Esophagus muscularis mucosa (tissue), 4 donors: ENCODE measurements at places on chromosomes 7 and 10. TPM values are rescaled to one million over a fixed set of nuclear protein-coding genes. Genes with fewer than 3 reads are reported as not detected.
A peak's percentile ranks its signal among the peaks of the same experiment; 100 is the strongest.

DNA sequence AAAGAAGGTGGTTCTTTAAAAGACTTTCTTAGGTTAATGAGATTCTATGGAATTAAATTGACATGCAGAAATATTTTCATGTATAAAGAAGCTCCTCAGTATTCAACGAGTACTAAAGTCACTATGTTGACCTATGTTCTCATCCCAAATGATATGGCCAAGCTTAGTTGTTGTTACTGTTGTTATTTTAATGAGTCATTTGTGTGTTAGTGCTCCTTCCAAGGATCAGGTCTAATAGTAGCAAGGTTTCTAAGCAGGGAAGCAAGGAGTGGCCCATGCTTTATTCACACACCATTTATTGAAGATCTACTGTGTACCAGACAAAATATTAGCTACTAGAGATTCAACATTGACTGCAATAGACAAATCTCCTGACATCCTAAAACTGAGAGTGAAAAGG, 41.9 kb downstream of the LRRN3 start:
- H3K4me3 ChIP-seq = no peak overlapping the region
- no peaks in the 10 kb centered on the region for H3K27me3 ChIP-seq
- no peak overlapping the region for H3K27ac ChIP-seq
- H3K4me1 ChIP-seq = peaks cover 1% of the 10 kb centered on the region
- H3K36me3 ChIP-seq = no peaks in the 10 kb centered on the region

DNA sequence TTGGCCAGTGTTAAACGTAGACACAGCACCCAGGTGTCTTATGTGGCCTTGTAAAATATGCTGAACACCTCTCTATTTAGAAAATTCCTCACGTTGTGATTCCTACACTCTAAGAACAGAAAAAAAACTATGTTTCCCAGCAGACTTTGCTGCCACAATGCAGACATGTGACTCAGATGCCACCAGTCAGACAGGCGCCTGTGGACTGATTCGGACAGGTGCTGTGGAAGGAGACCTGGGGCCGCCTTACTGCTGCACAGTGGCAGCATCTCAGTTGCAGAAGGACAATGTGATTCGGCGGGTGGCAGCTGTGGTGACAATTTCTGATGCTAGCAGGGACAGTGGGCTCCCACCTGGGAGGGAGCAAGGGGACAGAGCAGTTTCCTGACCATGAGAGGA, 88.8 kb downstream of the C10orf90 start:
- H3K4me1 ChIP-seq = no peaks in the 10 kb centered on the region
- H3K27ac ChIP-seq = no peak overlapping the region

Gene TMEM229A
- total RNA-seq = not detected

GRCh38 chr7:78703391-78703790, 750.1 kb downstream of the MAGI2 start:
- H3K27ac ChIP-seq = no peak overlapping the region
- no peaks in the 10 kb centered on the region for H3K36me3 ChIP-seq
- no peaks in the 10 kb centered on the region for H3K4me1 ChIP-seq
- DNase-seq = no peak

DNA sequence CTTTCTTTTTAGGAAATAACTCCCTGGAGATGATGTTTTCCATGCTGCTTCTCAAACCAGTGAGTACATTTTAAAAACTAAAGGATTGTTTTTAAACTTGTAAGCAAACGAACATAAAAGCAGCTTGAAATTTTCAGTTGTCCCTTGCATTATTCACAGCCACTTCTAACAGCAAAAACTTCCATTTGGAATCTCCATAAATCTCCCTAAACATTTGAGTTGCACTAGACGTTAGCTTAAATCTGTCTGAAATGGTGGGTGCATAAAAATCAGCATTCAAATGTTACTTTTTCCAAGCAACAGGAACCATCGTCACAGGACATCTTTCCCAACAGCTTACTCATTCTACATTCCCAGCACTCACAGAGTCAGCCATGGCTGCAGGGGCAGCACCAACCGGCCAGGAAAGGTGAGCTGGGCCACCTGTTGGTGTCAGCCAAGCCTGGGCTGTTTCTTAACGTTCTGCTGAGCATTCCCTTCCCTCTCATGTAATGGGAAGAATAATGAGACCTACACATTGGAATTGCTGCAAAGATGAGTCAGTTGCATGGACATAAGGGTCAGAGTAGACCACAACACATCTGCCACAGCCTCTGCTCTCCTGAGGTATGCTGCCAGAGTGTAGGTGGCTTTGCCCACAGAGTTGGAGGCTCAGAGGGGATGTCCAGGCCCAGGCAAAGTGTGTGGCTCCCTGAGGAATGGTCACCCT, 163.2 kb downstream of the TNS3 start:
- H3K27me3 ChIP-seq = no peaks in the 10 kb centered on the region
- H3K4me3 ChIP-seq = no peak overlapping the region
- peaks cover 5% of the 10 kb centered on the region for H3K36me3 ChIP-seq
- no peaks in the 10 kb centered on the region for H3K4me1 ChIP-seq
- no peak overlapping the region for H3K27ac ChIP-seq
- DNase-seq = no peak

DNA sequence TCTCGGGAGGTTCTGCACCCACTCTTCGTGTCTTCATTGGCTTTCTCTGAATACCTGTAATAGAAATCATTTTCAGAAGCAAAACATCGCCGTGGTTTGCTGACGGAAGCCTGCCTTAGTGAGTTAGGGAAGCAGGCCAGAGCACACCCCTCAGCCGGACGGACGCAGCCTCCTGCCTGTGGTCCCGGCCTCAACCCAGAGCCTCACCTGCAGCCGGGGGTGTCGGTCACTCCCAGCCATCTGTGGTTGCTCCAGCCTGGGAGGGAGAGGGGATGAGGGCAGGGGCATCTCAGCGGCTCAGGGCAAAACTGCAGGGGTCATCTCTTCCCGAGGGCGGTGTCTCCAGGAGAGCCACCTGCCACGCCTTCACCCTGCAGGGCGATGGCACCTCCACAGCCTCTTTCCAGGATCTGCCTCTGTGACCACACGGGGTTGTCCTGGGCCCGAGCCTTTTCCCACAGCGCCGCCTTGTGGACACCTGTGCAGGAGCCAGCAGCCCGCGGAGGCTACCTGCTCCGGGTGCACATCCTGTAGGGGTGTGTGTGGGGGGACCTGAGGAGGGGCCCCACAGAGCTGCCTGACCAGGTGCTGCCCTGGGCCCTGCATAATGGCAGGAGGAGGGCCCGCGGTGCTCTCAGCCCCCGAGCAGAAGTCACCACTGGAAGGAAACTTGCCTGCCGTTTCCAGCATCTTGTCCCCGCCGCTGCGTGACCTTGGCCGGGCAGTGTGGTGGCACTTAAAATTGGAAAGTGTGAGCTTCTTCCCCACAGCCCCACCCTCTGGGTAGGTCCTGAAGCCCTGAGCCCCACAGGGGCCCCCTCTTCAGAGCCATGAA, 21.6 kb upstream of the AP5Z1 start:
- DNase-seq = no peak
- peaks cover 18% of the 10 kb centered on the region for H3K4me1 ChIP-seq
- H3K36me3 ChIP-seq = peaks cover 56% of the 10 kb centered on the region
- H3K4me3 ChIP-seq = no peak overlapping the region
- H3K27ac ChIP-seq = peak overlapping the region; percentile 34
- H3K27me3 ChIP-seq = no peaks in the 10 kb centered on the region

Gene THSD7A
- total RNA-seq = 1.2 TPM

- no peaks in the 10 kb centered on the region for H3K4me1 ChIP-seq
- H3K27me3 ChIP-seq = no peaks in the 10 kb centered on the region
- no peak overlapping the region for H3K27ac ChIP-seq
- DNase-seq = no peak
- H3K4me3 ChIP-seq = no peak overlapping the region
Observed at GRCh38 chr10:85311613-85312337, 983.4 kb downstream of the CCSER2 start.

- no peaks in the 10 kb centered on the region for H3K27me3 ChIP-seq
- peak overlapping the region; percentile 9 for H3K4me3 ChIP-seq
- H3K36me3 ChIP-seq = no peaks in the 10 kb centered on the region
- DNase-seq = no peak
- H3K27ac ChIP-seq = peak overlapping the region; percentile 55
- peaks cover 39% of the 10 kb centered on the region for H3K4me1 ChIP-seq
Observed at GRCh38 chr10:89064748-89065147, 74.2 kb downstream of the FAS start.

Gene SMO
- total RNA-seq = 10.3 TPM

Gene TRIP6
- total RNA-seq = 89.9 TPM

- H3K27ac ChIP-seq = no peak overlapping the region
- H3K4me3 ChIP-seq = no peak overlapping the region
- no peaks in the 10 kb centered on the region for H3K4me1 ChIP-seq
- DNase-seq = no peak
- no peaks in the 10 kb centered on the region for H3K36me3 ChIP-seq
- H3K27me3 ChIP-seq = no peaks in the 10 kb centered on the region
Observed at GRCh38 chr7:69893906-69894305, 295.6 kb downstream of the AUTS2 start.

DNA sequence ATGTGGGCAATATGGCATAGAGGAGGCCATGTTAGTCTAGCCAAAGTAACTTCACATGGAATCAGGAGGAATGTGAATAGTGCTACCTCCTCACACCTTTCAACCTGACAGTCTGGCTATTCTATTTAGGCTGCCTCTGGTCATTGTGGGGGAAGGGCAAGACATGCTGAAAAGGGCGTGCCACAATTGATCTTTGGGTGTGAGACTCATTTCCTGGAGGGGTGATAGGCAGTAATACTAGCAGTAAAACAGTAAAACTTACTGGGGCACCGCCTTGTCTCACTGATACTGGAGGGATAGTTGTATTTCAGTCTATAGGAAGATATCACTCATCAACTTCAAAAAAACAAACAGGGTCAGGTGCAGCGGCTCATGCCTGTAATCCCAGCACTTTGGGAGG, 88.7 kb downstream of the TMEM168 start:
- H3K4me1 ChIP-seq = no peaks in the 10 kb centered on the region
- no peak overlapping the region for H3K27ac ChIP-seq
- no peaks in the 10 kb centered on the region for H3K36me3 ChIP-seq
- no peak for DNase-seq

DNA sequence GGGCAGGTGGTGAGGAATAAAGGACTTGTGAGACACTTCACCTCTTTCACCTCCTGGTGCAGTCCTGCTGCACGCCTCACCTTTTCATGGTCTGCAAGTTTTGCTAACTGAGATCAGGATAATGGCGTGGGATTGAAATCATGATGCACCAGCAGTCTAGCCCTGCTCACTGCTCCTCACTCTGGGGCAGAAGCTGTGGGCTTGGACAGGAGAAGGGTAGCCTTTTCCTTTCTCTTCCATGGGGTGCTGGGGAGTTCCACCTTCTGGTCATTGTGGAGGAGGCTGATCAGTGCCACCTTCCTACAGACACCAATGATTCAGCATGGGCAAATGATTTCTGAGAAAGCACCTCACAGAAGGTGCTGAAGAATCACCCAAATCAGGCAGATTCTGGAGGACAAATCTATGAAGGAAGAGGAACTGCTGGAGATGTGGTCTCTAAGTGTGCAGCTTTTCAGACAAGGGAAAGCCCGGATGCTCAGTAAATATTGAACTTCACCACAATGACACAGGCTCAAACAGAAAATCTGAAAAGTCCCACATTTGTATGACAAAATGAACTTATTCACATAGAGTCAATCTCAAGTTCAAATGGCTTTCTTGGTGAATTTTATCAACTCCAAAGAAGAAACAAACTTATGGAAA, 19.7 kb downstream of the MBL2 start:
- no peak overlapping the region for H3K27ac ChIP-seq
- H3K36me3 ChIP-seq = no peaks in the 10 kb centered on the region
- no peaks in the 10 kb centered on the region for H3K27me3 ChIP-seq
- H3K4me1 ChIP-seq = no peaks in the 10 kb centered on the region
- no peak overlapping the region for H3K4me3 ChIP-seq

DNA sequence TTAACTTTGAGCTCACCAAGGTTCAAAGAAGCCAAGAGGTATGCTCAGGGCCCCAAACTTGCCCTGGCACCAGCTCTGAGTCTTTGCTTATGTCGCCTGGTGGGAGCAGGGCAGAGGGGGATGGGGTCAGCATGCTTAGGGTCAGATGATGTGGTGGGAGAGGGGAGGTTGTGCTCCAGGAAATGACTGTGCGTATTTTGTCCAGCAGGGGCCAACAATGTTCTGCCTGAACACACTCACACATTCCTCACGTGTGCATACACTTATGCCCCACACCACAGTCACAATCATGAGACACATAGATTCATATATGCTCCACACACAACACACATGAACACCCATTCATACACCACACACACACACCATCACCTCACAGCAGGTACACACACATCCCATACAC, 4.4 kb upstream of the RAMP3 start:
- H3K4me1 ChIP-seq = no peaks in the 10 kb centered on the region
- H3K27me3 ChIP-seq = peaks cover 3% of the 10 kb centered on the region
- H3K36me3 ChIP-seq = no peaks in the 10 kb centered on the region
- H3K27ac ChIP-seq = no peak overlapping the region
- H3K4me3 ChIP-seq = no peak overlapping the region

GRCh38 chr10:7277867-7278266, 133.0 kb downstream of the SFMBT2 start:
- no peak overlapping the region for H3K27ac ChIP-seq
- no peak overlapping the region for H3K4me3 ChIP-seq
- H3K36me3 ChIP-seq = peaks cover 13% of the 10 kb centered on the region
- no peaks in the 10 kb centered on the region for H3K27me3 ChIP-seq
- no peaks in the 10 kb centered on the region for H3K4me1 ChIP-seq
- no peak for DNase-seq

DNA sequence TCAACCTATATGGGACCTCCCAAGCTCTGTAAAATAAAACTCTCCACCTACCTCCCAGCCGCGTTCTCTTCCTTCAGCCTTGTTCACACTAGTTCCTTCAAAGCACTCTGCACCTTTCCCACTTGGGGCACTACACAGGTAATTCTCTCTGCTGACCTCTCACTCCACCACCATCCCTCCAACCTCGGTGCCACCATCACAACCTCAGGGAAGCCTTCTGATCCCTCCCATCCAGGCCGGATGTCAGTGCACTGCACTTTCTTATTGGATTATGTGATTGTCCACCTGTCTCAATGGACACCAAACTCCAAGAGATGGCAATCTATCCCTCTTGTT, 7.0 kb downstream of the LARP4B start:
- H3K4me1 ChIP-seq = peaks cover 100% of the 10 kb centered on the region
- DNase-seq = no peak
- no peak overlapping the region for H3K27ac ChIP-seq
- H3K27me3 ChIP-seq = no peaks in the 10 kb centered on the region
- H3K4me3 ChIP-seq = no peak overlapping the region

Gene RPA3
- total RNA-seq = 11.5 TPM

DNA sequence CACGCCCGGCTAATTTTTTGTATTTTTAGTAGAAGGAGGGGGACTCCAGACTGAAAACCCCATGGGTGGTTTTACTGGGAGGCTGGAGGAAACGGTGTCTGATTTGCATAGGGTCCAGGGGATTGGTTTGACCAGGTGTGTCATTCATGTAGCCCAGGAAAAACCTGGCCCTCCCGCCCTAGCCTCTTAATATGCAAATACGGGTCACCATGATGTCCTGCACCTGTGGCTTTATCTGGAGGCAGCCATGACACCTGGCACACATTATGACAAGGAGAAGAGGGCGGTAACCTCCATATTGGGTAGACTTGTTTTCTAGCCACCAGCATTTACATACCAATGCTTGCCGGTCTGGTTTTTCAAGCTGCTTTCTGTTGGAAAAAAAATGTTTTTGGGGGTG, 68.0 kb downstream of the TRIL start:
- no peak for DNase-seq
- no peak overlapping the region for H3K4me3 ChIP-seq
- H3K27me3 ChIP-seq = no peaks in the 10 kb centered on the region
- no peaks in the 10 kb centered on the region for H3K4me1 ChIP-seq
- no peaks in the 10 kb centered on the region for H3K36me3 ChIP-seq
- no peak overlapping the region for H3K27ac ChIP-seq

Gene AGAP6
- 6.3 TPM for total RNA-seq

- no peaks in the 10 kb centered on the region for H3K36me3 ChIP-seq
- H3K4me3 ChIP-seq = no peak overlapping the region
- H3K27me3 ChIP-seq = peaks cover 10% of the 10 kb centered on the region
- DNase-seq = no peak
Observed at GRCh38 chr7:44244282-44244681, 43.5 kb downstream of the YKT6 start.
